ENCODE measurements at places on chromosomes 2 and 18. TPM values are rescaled to one million over a fixed set of nuclear protein-coding genes. Genes with fewer than 3 reads are reported as not detected.

DNA sequence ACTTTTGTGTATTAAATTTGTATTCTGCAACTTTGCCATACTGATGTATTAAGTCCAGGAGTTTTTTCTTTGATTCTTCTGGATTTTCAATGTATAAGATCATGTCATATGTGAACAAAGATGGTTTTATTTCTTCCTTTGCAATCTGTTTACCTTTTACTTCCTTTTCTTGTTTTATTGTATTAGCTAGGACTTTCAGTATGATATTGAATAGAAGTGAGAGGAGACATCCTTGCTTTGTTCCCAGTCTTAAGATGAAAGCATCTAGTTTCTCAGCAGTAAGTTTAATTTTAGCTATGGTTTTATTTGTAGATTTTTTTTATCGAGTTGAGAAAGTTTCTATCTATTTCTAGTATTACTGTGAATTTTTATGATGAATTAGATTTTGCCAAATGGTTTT lies 25.5 kb downstream of the VRK2 start:
- no peaks in the 10 kb centered on the region for H3K36me3 ChIP-seq
- no peak overlapping the region for H3K4me3 ChIP-seq
- H3K27ac ChIP-seq: no peak overlapping the region
- no peak for DNase-seq

- H3K4me3 ChIP-seq: no peak overlapping the region
- H3K27me3 ChIP-seq: no peaks in the 10 kb centered on the region
- peaks cover 6% of the 10 kb centered on the region for H3K4me1 ChIP-seq
- H3K27ac ChIP-seq: no peak overlapping the region
- no peaks in the 10 kb centered on the region for H3K36me3 ChIP-seq
Observed at GRCh38 chr18:32177530-32177929, 12.3 kb upstream of the MEP1B start.

GRCh38 chr2:219718066-219718465 lies 90.6 kb downstream of the SLC4A3 start:
- no peaks in the 10 kb centered on the region for H3K27me3 ChIP-seq
- H3K36me3 ChIP-seq: no peaks in the 10 kb centered on the region
- no peak for DNase-seq
- H3K4me1 ChIP-seq: no peaks in the 10 kb centered on the region

- H3K36me3 ChIP-seq: no peaks in the 10 kb centered on the region
- no peak for DNase-seq
- no peak overlapping the region for H3K4me3 ChIP-seq
- H3K27ac ChIP-seq: no peak overlapping the region
Observed at GRCh38 chr18:24546307-24546706, 85.9 kb downstream of the HRH4 start.

DNA sequence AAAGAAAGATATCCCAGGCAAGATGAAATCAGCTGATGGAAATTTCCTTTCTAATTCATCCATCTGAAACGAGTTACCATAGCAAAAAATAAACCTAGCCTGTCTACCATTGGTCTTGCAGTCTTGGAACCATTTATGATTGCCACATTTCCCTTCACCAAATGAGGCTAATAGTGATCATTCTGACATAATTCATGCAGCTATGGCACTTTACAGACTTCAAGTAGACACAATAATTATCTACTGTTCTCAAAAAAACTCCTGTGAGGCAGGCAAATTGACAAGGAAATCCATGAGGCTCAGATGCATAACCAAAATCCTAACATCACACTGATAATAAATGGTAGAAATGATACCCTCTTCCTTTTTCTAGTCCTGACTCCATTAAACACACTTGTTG lies 1669.7 kb upstream of the LRRTM1 start:
- no peak for DNase-seq
- no peak overlapping the region for H3K4me3 ChIP-seq
- no peaks in the 10 kb centered on the region for H3K4me1 ChIP-seq
- H3K27ac ChIP-seq: no peak overlapping the region
- H3K36me3 ChIP-seq: no peaks in the 10 kb centered on the region

- no peaks in the 10 kb centered on the region for H3K4me1 ChIP-seq
- H3K27me3 ChIP-seq: no peaks in the 10 kb centered on the region
- no peaks in the 10 kb centered on the region for H3K36me3 ChIP-seq
- DNase-seq: no peak
- no peak overlapping the region for H3K4me3 ChIP-seq
Observed at GRCh38 chr18:55047546-55047945, 88.3 kb upstream of the CCDC68 start.

- H3K4me3 ChIP-seq: no peak overlapping the region
- H3K27ac ChIP-seq: peak overlapping the region; percentile 63
- peaks cover 16% of the 10 kb centered on the region for H3K4me1 ChIP-seq
- H3K27me3 ChIP-seq: no peaks in the 10 kb centered on the region
Observed at GRCh38 chr18:70015127-70015526, 67.5 kb upstream of the CD226 start.

DNA sequence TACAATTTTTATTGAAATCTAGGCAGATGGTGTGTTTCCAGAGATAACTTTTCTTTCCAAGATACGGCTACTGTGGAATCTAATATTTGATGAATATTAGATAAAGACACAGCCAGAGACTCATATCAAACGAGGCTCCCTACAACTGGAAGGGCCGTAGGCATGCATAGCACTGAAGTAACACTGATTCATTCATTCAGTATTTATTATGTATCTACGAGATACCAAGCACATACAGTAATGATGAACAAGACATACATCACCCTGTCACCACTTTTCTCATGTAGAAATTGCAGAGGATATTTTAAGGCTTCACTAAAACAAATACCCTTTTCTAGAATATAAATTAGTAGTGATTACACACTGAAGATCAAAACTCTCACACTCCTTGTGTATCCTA lies 74.5 kb downstream of the KCTD18 start:
- DNase-seq: no peak
- H3K4me3 ChIP-seq: no peak overlapping the region

DNA sequence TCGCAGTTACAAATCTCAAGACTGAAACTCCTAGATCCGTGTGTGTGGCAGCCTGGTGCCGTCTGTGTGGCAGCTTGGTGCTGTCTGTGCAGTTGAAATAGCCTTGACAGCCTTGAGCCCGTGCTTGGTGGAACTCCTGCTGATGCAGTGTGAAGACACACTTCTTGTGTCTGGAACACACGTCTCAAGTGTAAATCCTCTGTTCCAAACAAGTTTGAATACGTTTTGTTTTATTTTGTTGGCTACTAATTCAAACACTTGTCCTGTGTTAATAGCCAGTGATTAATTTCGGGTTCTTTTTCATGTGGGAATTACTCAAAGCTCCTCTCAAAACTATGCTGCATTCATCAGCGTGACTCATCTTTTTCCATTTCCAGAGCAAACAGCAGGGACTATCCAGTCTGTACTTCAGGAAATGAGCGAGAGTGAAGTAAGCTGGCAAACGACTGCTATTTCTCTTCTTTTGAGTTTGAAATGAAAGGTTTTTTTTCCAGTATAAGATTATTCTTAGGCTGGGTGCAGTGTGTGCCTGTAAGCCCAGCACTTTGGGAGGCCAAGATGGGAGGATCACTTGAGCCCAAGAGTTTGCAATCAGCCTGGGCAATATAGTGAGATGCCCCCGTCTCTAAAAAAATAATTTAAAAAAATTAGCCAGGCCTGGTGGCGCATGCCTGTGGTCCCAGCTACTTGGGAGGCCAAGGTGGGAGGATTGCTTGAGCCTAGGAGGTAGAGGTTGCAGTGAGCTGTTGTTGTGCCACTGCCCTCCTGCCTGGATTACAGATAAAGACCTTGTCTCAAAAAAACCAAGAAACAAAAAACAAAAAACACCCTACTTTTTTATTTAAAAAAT lies 152.9 kb downstream of the SPP2 start:
- DNase-seq: no peak
- H3K36me3 ChIP-seq: no peaks in the 10 kb centered on the region
- no peak overlapping the region for H3K4me3 ChIP-seq
- no peaks in the 10 kb centered on the region for H3K4me1 ChIP-seq

GRCh38 chr2:176163672-176164056 lies 6.6 kb downstream of the HOXD3 start:
- no peak overlapping the region for H3K4me3 ChIP-seq
- peaks cover 50% of the 10 kb centered on the region for H3K27me3 ChIP-seq

DNA sequence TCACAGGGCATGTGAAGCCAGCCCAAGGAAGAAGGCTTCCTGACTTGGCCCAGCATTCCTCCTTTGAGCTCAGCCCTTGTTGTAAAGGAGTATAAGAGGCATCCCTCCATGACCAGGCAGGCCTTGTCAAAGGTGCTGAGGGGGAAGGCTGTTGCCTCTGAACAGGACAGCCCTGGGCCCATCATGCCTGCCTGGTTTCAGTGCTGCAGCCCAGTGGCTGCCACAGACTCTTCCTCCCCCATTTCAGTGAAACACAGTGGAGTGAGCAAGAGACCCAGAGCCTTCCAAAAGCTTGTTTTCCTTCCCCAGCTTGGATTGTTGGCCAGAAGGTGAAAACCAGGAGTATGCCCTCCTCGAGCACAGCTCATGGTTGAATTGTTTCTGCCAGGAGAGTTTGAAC lies 19.9 kb upstream of the RPL37A start:
- no peak overlapping the region for H3K4me3 ChIP-seq
- no peak overlapping the region for H3K27ac ChIP-seq
- no peaks in the 10 kb centered on the region for H3K27me3 ChIP-seq
- DNase-seq: no peak

GRCh38 chr18:48851599-48851960 lies 99.2 kb downstream of the SMAD7 start:
- no peak overlapping the region for H3K4me3 ChIP-seq
- peak overlapping the region; percentile 83 for H3K27ac ChIP-seq
- no peaks in the 10 kb centered on the region for H3K36me3 ChIP-seq
- H3K4me1 ChIP-seq: peaks cover 62% of the 10 kb centered on the region

- no peaks in the 10 kb centered on the region for H3K27me3 ChIP-seq
- no peaks in the 10 kb centered on the region for H3K36me3 ChIP-seq
- peak within 1 kb of the TSS; percentile 84 for H3K27ac ChIP-seq
Observed at GRCh38 chr18:63319383-63320122, at the start of gene BCL2. Gene BCL2 (minus strand): TSS chr18:63319769.

- H3K4me3 ChIP-seq: no peak overlapping the region
- H3K36me3 ChIP-seq: no peaks in the 10 kb centered on the region
- DNase-seq: no peak
- H3K27ac ChIP-seq: no peak overlapping the region
Observed at GRCh38 chr2:224405412-224405811, 3.5 kb upstream of the FAM124B start.

GRCh38 chr2:205198140-205198525 lies 484.2 kb upstream of the NRP2 start:
- H3K36me3 ChIP-seq: no peaks in the 10 kb centered on the region
- no peaks in the 10 kb centered on the region for H3K27me3 ChIP-seq
- no peak overlapping the region for H3K4me3 ChIP-seq
- no peak for DNase-seq
- H3K27ac ChIP-seq: no peak overlapping the region

- no peak for DNase-seq
- H3K27ac ChIP-seq: no peak overlapping the region
- H3K27me3 ChIP-seq: no peaks in the 10 kb centered on the region
- H3K4me3 ChIP-seq: no peak overlapping the region
- H3K4me1 ChIP-seq: no peaks in the 10 kb centered on the region
- H3K36me3 ChIP-seq: no peaks in the 10 kb centered on the region
Observed at GRCh38 chr2:165237056-165237455, 2.2 kb upstream of the SCN2A start.

- H3K4me1 ChIP-seq: no peaks in the 10 kb centered on the region
- no peak for DNase-seq
- H3K27me3 ChIP-seq: no peaks in the 10 kb centered on the region
- H3K4me3 ChIP-seq: no peak overlapping the region
- H3K27ac ChIP-seq: no peak overlapping the region
Observed at GRCh38 chr18:37674570-37674969, 109.0 kb upstream of the CELF4 start.

DNA sequence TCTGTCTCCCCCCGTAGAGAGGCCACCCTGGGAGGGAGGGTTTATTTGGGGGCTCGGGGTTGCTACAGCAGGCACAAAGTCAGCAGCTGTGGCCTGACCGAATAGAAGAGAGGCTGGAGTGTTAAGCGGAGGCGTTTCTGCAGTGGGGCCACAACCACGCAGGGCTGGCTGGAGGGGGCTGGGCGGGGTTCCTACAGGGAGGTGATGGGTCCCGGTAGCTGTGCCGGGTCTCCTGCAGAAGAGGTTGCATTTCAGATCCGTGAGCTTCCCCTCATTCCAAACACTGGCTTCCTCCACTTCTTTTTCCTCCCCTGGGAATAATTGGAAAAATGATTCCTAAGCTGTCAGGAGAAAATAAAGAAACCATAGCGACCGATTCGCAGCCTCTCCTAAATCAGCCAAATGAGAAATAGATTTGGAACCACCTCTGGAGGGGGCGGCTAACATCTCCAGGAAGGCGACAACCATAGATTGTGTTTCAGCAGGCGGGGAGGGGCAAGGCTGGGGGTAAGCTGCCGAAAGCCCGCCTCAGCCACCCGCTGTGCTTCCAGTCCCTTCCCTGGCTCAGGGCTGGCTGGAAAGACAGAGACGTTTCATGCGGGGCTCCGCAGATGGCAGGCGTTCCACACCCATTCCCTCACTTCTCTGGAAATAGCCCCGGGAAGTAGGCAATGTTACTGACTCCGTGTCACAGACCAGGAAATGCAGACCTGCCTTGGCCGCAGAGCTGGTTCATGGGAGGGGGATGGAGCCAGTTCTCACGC lies 85.6 kb upstream of the TAF1B start:
- peak overlapping the region; percentile 30 for H3K4me3 ChIP-seq
- peaks cover 44% of the 10 kb centered on the region for H3K4me1 ChIP-seq

DNA sequence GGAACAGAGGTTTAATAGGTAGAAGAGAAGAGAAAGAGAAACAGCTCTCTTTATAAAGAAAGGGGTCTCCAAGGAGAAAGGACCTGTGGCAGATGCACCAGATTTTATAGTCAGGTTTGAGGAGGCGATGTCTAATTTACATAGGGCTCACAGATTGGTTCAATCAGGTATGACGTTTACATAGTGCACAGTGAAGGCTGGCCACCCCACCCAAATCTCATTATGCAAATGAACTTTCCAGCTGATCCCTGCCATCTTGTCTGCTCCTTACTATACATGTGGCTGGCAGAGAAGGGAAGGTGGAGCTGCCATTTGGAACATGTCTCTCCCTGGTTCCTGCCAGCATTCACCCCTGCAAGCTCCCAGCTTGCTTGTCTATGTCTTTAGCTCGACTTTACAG lies 557.8 kb downstream of the SUCLG1 start:
- H3K36me3 ChIP-seq: no peaks in the 10 kb centered on the region
- no peak for DNase-seq
- no peaks in the 10 kb centered on the region for H3K4me1 ChIP-seq
- H3K4me3 ChIP-seq: no peak overlapping the region
- no peak overlapping the region for H3K27ac ChIP-seq

The GPR39 gene
- not detected for total RNA-seq

The PSMA8 gene
- not detected for total RNA-seq

The ARHGAP25 gene
- 3.7 TPM for total RNA-seq

The RAB27B gene
- total RNA-seq: 0.13 TPM

The VWA3B gene
- total RNA-seq: 0.49 TPM

The ADAM23 gene
- total RNA-seq: 79.6 TPM

The EFHD1 gene
- total RNA-seq: 24.7 TPM

The REG1A gene
- 1.8 TPM for total RNA-seq

The REG3G gene
- total RNA-seq: not detected

The C2orf68 gene
- total RNA-seq: 12.0 TPM

All from heart left ventricle (tissue), 16 donors.